ENCODE measurements at places on chromosomes 3 and 15. TPM values are rescaled to one million over a fixed set of nuclear protein-coding genes. Genes with fewer than 3 reads are reported as not detected.

Gene ROPN1
- total RNA-seq = not detected

Gene UNC13C
- total RNA-seq = 1.3 TPM

- H3K4me3 ChIP-seq = peak overlapping the region; percentile 97
- peak overlapping the region; percentile 98 for H3K27ac ChIP-seq
- peaks cover 10% of the 10 kb centered on the region for H3K36me3 ChIP-seq
Observed at GRCh38 chr3:155853214-155854140, 750 bp downstream of the SLC33A1 start.

DNA sequence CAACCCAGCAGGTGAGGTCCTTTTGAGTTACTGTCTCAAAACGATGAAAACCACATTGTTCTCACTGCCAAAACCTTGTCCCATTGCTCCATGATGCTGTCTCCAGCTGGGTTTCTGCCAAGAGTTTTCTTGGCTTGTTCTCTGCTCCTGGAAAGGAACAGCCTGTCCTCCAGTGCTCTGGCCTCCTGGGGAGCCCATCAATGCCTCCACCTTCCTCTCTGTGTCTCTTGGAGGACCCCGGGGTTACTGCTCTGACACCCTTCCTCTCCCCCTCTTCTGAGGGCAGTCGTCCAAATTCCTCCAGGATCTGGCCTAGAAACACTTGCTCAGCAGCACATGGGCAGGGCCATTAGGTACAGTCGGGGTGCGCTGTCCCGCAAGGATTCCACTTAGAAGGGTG, 63.9 kb upstream of the RGMA start:
- DNase-seq = no peak
- peaks cover 12% of the 10 kb centered on the region for H3K4me1 ChIP-seq
- no peak overlapping the region for H3K4me3 ChIP-seq
- no peaks in the 10 kb centered on the region for H3K36me3 ChIP-seq
- no peak overlapping the region for H3K27ac ChIP-seq

DNA sequence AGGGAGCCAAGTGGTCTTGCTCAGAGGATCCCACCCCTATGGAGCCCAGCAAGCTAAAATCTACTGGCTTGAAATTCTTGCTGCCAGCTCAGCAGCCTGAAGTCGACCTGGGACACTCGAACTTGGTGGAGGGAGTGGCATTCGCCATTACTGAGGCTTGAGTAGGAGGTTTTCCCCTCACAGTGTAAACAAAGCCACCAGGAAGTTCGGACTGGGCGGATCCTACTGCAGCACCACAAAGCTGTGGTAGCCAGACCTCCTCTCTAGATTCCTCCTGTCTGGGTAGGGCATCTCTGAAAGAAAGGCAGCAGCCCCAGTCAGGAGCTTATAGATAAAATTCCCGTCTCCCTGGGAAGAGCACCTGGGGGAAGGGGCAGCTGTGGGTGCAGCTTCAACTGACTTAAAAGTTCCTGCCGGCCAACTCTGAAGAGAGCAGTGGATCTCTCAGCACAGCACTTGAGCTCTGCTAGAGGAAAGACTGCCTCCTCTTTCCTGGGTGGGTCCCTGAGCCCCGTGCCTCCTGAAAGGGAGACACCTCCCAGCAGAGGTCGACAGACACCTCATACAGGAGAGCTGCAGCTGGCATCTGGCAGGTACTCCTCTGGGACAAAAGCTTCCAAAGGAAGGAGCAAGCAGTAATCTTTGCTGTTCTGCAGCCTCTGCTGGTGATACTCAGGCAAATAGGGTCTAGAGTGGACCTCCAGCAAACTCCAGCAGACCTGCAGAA, 576.3 kb upstream of the NECTIN3 start:
- no peak overlapping the region for H3K4me3 ChIP-seq
- no peak for DNase-seq
- H3K27me3 ChIP-seq = no peaks in the 10 kb centered on the region

GRCh38 chr3:35666888-35667287, 27.6 kb downstream of the ARPP21 start:
- peaks cover 4% of the 10 kb centered on the region for H3K4me1 ChIP-seq
- H3K4me3 ChIP-seq = no peak overlapping the region
- DNase-seq = no peak
- no peaks in the 10 kb centered on the region for H3K36me3 ChIP-seq
- H3K27ac ChIP-seq = no peak overlapping the region
- H3K27me3 ChIP-seq = peaks cover 25% of the 10 kb centered on the region

GRCh38 chr15:101558221-101558941, 68.9 kb upstream of the PCSK6 start:
- H3K27me3 ChIP-seq = peaks cover 14% of the 10 kb centered on the region
- DNase-seq = no peak

DNA sequence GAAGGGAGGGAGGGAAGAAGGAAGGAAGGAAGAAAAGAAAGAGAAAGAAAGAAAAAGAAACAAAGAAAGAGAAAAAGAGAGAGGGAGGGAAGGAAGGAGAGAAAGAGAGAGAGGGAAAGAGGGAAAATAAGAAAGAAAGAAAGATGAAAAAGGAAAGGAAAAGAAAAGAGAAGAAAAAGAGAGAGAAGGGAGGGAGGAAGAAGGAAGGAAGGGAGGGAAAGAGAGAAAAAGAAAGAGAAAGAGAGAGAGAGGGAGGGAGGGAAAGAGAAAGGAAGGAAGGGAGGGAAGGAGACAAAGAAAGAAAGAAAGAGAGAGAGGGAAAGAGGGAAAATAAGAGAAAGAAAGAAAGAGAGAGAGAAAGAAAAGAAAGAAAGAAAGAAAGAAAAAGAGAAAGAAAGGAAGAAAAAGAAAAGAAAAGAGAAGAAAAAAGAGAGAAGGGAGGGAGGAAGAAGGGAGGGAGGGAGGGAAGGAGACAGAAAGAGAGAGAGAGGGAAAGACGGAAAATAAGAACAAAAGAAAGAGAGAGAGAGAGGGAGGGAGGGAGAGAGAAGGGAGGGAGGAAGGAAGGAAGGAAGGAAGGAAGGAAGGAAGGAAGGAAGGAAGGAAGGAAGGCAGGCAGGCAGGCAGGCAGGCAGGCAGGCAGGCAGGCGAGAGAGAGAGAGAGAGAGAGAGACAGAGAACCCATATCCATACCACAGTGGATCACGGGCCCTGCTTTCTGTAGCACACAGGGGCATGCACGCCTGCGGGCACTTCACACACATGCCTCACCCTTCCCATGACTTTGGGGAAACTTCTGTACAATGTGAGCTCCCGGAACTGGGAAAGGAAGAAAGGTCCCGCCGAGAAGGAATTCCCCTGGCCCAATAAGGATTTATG, 52.5 kb downstream of the ADCY5 start:
- H3K4me3 ChIP-seq = peak overlapping the region; percentile 20
- H3K36me3 ChIP-seq = no peaks in the 10 kb centered on the region
- H3K27ac ChIP-seq = peak overlapping the region; percentile 55
- H3K27me3 ChIP-seq = peaks cover 3% of the 10 kb centered on the region

GRCh38 chr15:60800299-60801072, 321.5 kb upstream of the ICE2 start:
- H3K4me3 ChIP-seq = no peak overlapping the region
- H3K27me3 ChIP-seq = peaks cover 22% of the 10 kb centered on the region
- no peak for DNase-seq
- no peaks in the 10 kb centered on the region for H3K36me3 ChIP-seq
- peaks cover 11% of the 10 kb centered on the region for H3K4me1 ChIP-seq

GRCh38 chr3:186453531-186453930, 90.6 kb downstream of the CRYGS start:
- H3K4me1 ChIP-seq = no peaks in the 10 kb centered on the region
- peaks cover 17% of the 10 kb centered on the region for H3K27me3 ChIP-seq
- no peak for DNase-seq

GRCh38 chr15:31328969-31329639, 2.5 kb downstream of the KLF13 start:
- H3K27ac ChIP-seq = peak overlapping the region; percentile 97
- H3K4me3 ChIP-seq = peak overlapping the region; percentile 93
- H3K36me3 ChIP-seq = no peaks in the 10 kb centered on the region
- DNase-seq = no peak
- H3K27me3 ChIP-seq = no peaks in the 10 kb centered on the region

GRCh38 chr3:52364322-52365035, 48.4 kb downstream of the DNAH1 start:
- H3K27ac ChIP-seq = peak overlapping the region; percentile 14
- H3K4me1 ChIP-seq = peaks cover 9% of the 10 kb centered on the region
- H3K27me3 ChIP-seq = no peaks in the 10 kb centered on the region
- no peak for DNase-seq

Measured in type B pancreatic cell (in vitro differentiated cells).